Activated naive CD8-positive, alpha-beta T cell treated with anti-CD3 and anti-CD28 coated beads, Interleukin-2, amount 10 ng/mL, durations not matched to agents 7 days and 5 days (primary cell): ENCODE measurements at places on chromosomes 3 and 15. TPM values are rescaled to one million over a fixed set of nuclear protein-coding genes. Genes with fewer than 3 reads are reported as not detected.

GRCh38 chr3:46990573-46991374, 11.3 kb downstream of the NBEAL2 start:
- peaks cover 45% of the 10 kb centered on the region for H3K4me1 ChIP-seq
- H3K27ac ChIP-seq, result peak overlapping the region; percentile 72
- H3K27me3 ChIP-seq, result no peaks in the 10 kb centered on the region
- H3K4me3 ChIP-seq, result no peak overlapping the region
- H3K36me3 ChIP-seq, result peaks cover 8% of the 10 kb centered on the region

The C3orf20 gene
- total RNA-seq, result 0.25 TPM

- no peaks in the 10 kb centered on the region for H3K27me3 ChIP-seq
- H3K4me3 ChIP-seq, result no peak overlapping the region
- H3K27ac ChIP-seq, result no peak overlapping the region
Measured at GRCh38 chr3:148079370-148079769, 618.3 kb upstream of the AGTR1 start.

The AMT gene
- total RNA-seq, result 10.0 TPM

The RTP3 gene
- not detected for total RNA-seq

The SAMD7 gene
- total RNA-seq, result not detected

GRCh38 chr15:28014623-28015200, 84.4 kb downstream of the OCA2 start:
- no peaks in the 10 kb centered on the region for H3K27me3 ChIP-seq
- H3K4me1 ChIP-seq, result no peaks in the 10 kb centered on the region
- no peaks in the 10 kb centered on the region for H3K36me3 ChIP-seq
- no peak for DNase-seq

- H3K27me3 ChIP-seq, result peaks cover 1% of the 10 kb centered on the region
- no peak overlapping the region for H3K27ac ChIP-seq
- H3K4me3 ChIP-seq, result no peak overlapping the region
- peaks cover 25% of the 10 kb centered on the region for H3K4me1 ChIP-seq
- peaks cover 15% of the 10 kb centered on the region for H3K36me3 ChIP-seq
Measured at GRCh38 chr3:177640319-177640965, 443.2 kb upstream of the TBL1XR1 start.

DNA sequence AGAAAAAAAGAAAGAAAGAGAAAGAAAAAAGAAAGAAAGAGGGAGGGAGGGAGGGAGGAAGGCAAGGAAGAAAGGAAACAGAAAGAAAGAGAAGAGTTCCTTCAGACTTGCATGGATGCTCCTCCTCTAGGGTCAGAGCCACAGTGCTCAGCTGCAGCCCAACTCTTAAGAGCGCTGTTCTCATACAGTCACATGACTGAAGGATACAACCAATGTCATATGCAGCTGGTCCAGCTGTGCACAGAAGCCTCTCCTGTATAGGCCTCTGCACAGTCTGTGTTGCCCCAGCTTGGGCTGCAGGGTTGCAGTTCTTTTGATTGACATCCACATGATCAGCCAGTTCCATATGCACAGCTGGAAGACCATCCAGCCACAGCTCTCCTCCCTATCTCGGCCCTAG, 86.8 kb upstream of the CTNNB1 start:
- peaks cover 6% of the 10 kb centered on the region for H3K4me1 ChIP-seq
- DNase-seq, result no peak
- peaks cover 10% of the 10 kb centered on the region for H3K27me3 ChIP-seq
- H3K27ac ChIP-seq, result no peak overlapping the region

GRCh38 chr3:29777869-29778268, 497.0 kb downstream of the RBMS3 start:
- H3K4me3 ChIP-seq, result no peak overlapping the region
- H3K36me3 ChIP-seq, result no peaks in the 10 kb centered on the region
- no peaks in the 10 kb centered on the region for H3K27me3 ChIP-seq
- no peaks in the 10 kb centered on the region for H3K4me1 ChIP-seq
- DNase-seq, result no peak

The NR1I2 gene
- total RNA-seq, result 0.28 TPM

DNA sequence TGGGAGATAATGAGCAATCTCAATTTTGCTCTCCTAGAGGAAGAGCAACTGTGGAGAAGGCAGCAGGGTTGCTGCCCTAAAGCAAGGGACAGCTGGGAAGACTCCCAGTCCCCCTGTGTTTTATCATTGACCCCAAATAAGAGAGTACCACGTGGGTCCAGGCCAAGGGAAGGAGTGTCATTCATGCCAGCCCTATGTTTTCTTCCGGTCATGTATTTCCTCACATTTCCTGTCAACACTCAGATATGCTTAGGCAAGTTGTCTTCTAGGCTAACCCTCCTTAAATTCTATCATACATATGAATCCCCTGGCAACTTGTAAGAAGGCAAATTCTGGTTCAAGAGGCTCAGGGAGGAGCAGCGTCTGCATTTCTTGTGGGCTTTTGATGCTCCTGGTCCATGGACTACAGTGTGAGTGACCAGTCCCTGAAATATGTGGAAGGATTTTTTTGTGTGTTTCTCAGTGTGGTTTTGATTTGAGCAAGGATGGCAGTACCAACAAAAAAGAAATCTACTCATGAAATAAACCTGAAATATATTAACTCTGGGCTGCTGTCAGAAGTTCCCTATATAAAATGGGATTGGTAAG, 31.9 kb upstream of the RPP14 start:
- H3K4me1 ChIP-seq, result no peaks in the 10 kb centered on the region
- H3K27ac ChIP-seq, result no peak overlapping the region
- DNase-seq, result no peak
- H3K36me3 ChIP-seq, result peaks cover 27% of the 10 kb centered on the region

The MEGF11 gene
- total RNA-seq, result not detected

The EXD1 gene
- total RNA-seq, result not detected

The SMCO1 gene
- not detected for total RNA-seq

The STXBP5L gene
- total RNA-seq, result not detected

DNA sequence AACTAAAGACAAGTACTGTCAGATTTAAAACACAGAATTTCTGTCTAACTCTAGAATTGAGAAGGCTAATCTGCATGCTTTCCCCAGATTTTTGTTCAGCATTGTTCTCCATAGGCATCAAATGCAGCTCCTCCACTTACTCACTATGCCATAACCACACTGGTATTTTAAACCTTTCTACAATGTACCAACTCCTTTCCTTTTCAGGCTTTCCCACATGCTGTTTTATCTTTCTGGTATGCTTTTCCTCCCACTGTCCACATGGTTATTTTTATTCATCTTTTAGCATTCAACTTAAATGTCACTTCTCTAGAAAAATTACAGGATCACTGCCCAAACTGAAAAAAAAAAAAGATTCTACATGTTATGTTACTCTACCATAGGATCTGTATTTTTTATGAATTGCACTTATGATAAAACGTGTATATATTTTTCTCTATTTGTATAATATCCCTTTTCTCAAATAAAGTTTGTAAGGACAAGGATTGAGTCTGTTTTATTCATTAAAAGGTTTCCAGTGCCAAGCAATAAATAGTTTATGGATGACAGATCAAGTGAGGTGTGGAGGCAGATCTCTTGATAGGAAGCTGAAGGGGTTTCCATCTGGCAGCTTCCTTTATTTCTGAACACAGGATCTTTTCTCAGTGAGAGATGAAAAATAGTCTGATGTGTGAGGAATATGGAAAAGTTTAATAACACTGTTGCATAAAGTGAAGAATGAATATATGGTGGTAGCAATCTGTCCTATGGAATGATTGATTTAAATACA, 1064.5 kb downstream of the ZPLD1 start:
- H3K4me1 ChIP-seq, result no peaks in the 10 kb centered on the region
- no peaks in the 10 kb centered on the region for H3K36me3 ChIP-seq
- H3K4me3 ChIP-seq, result no peak overlapping the region
- H3K27me3 ChIP-seq, result no peaks in the 10 kb centered on the region

The DGKG gene
- total RNA-seq, result 0.19 TPM

GRCh38 chr15:63067976-63068743, 25.6 kb downstream of the TPM1 start:
- peaks cover 2% of the 10 kb centered on the region for H3K36me3 ChIP-seq
- no peak overlapping the region for H3K27ac ChIP-seq
- no peak overlapping the region for H3K4me3 ChIP-seq
- DNase-seq, result no peak

- peaks cover 2% of the 10 kb centered on the region for H3K36me3 ChIP-seq
- no peak for DNase-seq
- H3K4me1 ChIP-seq, result peaks cover 15% of the 10 kb centered on the region
Measured at GRCh38 chr3:9912294-9912935, 4.5 kb upstream of the IL17RC start.

DNA sequence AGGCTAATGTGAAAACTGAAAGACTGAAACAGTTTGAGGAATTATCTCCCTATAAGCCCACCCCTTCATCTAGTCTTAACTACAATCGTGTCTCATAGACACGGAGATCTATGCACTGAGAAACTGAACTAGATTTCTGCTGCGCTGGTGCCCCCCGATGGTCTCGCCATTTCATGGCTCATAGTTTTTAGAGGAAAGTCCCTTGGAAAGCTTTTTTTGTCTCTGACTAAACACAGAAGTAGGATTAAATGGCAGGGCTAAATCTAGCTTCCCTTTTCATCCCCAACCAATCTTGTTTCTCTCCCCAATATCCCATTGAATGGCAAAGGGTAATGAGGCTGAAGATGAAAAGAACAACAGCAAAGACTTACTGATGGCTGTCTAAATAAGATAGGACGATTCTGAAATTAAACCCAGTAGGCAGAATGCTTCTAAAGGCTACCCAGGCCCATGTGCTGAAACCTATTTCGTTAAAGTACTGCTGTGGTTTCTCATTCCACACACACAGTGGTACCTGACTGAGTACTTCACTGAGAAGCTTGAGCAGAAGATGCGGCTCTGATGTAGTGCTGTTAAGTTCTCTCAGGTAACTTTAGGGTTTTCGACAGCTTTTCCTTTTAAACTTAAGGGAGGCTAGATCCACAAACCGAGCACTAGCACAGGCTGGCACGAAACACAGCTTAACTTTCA, 142.7 kb downstream of the GADL1 start:
- peak; percentile 61 for DNase-seq
- no peaks in the 10 kb centered on the region for H3K27me3 ChIP-seq
- H3K36me3 ChIP-seq, result no peaks in the 10 kb centered on the region
- H3K27ac ChIP-seq, result no peak overlapping the region

The ZNF662 gene
- 2.2 TPM for total RNA-seq

The ANKUB1 gene
- not detected for total RNA-seq

The CPNE9 gene
- total RNA-seq, result 1.1 TPM

- H3K27me3 ChIP-seq, result no peaks in the 10 kb centered on the region
- no peak overlapping the region for H3K4me3 ChIP-seq
Measured at GRCh38 chr3:39079530-39079929, 27.7 kb downstream of the WDR48 start.

DNA sequence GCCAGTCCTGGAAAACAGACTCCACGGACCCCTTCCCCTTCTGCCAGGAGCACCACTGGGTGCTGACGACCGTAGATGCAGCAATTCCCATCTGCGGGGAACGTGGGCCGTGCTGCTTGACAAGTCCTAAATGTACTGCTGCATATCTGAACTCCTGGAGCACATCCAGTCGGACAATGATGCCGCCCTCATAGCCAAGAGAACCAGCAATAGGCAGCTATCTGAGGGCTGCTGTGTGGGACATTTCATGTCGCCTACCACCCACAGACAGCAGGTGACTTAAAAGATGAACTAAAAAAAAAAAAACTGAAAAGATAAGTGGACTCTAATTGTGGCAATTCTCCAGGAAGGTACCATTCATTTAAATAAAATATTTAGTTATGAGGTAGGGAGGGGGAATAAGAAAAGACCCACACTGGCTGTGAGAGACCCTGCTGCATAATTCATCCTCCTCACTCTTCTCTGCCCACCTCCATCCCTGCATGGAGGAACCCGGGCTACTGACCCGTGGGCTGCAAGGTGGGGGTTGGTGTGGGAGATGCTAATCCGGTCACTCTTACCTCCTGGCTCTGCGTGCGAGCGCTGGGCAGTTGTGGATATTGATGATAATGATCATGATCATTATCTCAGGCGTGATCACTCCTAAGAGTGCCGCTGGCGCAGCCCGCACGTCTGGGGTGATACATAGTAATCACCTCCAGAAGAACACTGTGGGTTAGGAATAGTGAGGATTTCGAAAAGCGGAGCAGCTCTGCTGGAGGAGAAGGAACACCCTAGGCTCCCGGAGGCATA, 28.3 kb downstream of the ALS2CL start:
- H3K27ac ChIP-seq, result no peak overlapping the region
- H3K4me3 ChIP-seq, result no peak overlapping the region
- no peaks in the 10 kb centered on the region for H3K36me3 ChIP-seq
- peaks cover 3% of the 10 kb centered on the region for H3K27me3 ChIP-seq

DNA sequence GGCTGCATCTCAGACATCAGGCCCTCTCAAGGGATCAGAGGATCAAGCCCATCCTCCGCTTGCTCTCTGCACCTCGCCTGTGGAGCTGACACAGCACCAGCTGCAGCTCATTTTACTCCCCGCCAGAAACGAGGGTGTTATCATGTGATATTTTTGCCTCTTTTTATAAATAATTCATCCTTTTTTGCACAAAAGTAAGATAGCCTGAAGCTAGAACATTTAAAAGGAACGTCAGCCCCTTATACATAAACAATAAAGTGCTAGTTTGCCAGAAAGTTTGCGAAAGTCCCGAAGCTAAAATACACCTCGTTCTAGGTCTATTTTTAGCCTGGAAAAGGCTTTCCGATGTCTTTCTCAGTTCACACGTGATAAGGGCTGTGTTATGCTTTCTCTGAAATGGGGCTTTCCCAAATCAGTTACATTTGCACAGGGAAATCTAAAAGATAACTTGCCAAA, 9.6 kb upstream of the FAM174B start:
- H3K36me3 ChIP-seq, result no peaks in the 10 kb centered on the region
- no peak overlapping the region for H3K27ac ChIP-seq
- DNase-seq, result no peak
- peaks cover 6% of the 10 kb centered on the region for H3K27me3 ChIP-seq
- H3K4me1 ChIP-seq, result no peaks in the 10 kb centered on the region

- H3K36me3 ChIP-seq, result no peaks in the 10 kb centered on the region
- no peak within 1 kb of the TSS for H3K4me3 ChIP-seq
- H3K4me1 ChIP-seq, result no peaks in the 10 kb centered on the region
Measured at GRCh38 chr3:100993309-100993708, at the start of gene ABI3BP. Gene ABI3BP, minus strand, starts transcription at chr3:100993421. Its CDS starts 37 bp downstream, at chr3:100993384.

GRCh38 chr15:76151599-76151974, 91.8 kb downstream of the TMEM266 start:
- H3K27ac ChIP-seq, result no peak overlapping the region
- peaks cover 11% of the 10 kb centered on the region for H3K4me1 ChIP-seq
- no peak for DNase-seq
- peaks cover 10% of the 10 kb centered on the region for H3K27me3 ChIP-seq
- H3K4me3 ChIP-seq, result no peak overlapping the region

GRCh38 chr3:61569856-61570580, 8.6 kb downstream of the PTPRG start:
- H3K4me1 ChIP-seq, result no peaks in the 10 kb centered on the region
- H3K27me3 ChIP-seq, result peaks cover 28% of the 10 kb centered on the region
- H3K36me3 ChIP-seq, result no peaks in the 10 kb centered on the region
- DNase-seq, result no peak

GRCh38 chr3:158912188-158912587, 110.3 kb downstream of the MFSD1 start:
- no peaks in the 10 kb centered on the region for H3K36me3 ChIP-seq
- no peak overlapping the region for H3K27ac ChIP-seq
- no peak for DNase-seq
- no peaks in the 10 kb centered on the region for H3K4me1 ChIP-seq
